ENCODE measurements at places on chromosomes 1 and 21.

GRCh38 chr1:27525296-27526272 is 35.6 kb upstream of the WASF2 start:
- DNase-seq: peak; percentile 17

DNA sequence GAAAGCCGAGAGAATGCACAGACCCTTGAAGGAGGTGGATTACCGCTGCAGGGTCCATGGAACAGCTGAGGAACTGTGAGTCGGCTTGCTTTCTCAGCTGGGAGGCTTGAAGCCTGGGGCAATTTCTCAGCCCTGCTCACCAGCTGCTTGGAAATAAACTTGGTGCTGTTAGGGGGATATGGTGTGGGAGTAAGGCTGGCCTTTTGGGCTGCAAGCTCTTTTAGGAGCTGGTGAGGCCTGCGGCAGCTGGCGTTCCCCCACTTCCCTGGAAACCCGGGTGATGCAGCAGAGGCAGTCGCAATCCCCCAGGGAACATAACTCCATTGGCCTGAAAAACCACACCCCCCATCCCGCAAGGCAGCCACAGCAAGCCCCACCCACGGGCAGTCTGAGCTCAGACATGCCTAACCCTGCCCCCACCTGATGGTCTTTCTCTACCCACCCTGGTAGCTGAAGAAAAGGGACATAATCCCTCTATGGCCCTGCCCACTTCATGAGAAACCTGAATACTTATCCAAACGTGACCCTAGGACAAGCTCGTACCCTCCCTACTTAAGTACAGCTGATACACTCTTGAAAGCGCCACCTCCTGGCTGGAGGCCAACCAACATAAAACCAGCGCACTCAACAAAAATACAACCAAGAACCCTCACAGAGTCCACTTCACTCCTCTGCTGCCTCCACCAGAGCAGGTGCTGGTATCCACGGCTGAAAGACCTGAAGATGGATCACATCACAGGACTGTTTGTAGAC is 1995.8 kb downstream of the NCAM2 start:
- no peak for DNase-seq

- no peak for DNase-seq
These were observed 10.2 kb downstream of the CXADR start for GRCh38 chr21:17523007-17523451.

GRCh38 chr1:102833151-102833550 is 275.2 kb downstream of the COL11A1 start:
- no peak for DNase-seq

DNA sequence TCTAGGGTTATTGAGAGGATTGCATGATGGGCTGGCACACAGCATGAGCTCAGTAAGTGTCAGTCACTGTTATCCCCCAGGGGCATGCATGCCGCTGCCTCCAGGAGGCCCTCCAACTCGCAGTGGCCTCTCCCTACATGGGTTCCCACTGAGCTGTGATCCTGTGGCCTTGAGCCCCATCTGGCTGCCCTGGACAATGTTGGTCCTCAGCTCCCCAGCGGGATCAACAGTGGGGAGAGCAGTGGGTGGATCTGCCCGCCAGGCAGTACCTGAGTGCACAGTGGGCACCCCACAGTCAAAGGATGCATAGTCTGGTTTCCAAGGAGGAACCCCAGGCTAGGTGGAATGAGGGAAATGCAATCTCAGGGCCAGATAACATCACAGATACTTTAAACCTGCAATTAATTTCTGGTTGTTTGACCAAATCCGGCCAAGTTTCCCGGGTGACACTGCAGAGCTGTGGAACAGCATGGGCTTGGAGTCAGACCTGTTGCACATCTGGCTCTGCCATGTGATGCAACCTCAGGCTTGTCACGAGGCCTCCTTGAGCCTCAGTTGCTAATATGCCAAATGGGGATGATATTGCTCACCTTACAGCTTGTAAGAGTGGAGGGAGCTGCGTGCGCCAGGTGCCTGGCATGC is 9.3 kb downstream of the PADI3 start:
- DNase-seq: no peak

GRCh38 chr1:112636056-112636455 is 16.4 kb downstream of the CAPZA1 start:
- no peak for DNase-seq

GRCh38 chr1:5755552-5756125 is 236.6 kb downstream of the NPHP4 start:
- no peak for DNase-seq

DNA sequence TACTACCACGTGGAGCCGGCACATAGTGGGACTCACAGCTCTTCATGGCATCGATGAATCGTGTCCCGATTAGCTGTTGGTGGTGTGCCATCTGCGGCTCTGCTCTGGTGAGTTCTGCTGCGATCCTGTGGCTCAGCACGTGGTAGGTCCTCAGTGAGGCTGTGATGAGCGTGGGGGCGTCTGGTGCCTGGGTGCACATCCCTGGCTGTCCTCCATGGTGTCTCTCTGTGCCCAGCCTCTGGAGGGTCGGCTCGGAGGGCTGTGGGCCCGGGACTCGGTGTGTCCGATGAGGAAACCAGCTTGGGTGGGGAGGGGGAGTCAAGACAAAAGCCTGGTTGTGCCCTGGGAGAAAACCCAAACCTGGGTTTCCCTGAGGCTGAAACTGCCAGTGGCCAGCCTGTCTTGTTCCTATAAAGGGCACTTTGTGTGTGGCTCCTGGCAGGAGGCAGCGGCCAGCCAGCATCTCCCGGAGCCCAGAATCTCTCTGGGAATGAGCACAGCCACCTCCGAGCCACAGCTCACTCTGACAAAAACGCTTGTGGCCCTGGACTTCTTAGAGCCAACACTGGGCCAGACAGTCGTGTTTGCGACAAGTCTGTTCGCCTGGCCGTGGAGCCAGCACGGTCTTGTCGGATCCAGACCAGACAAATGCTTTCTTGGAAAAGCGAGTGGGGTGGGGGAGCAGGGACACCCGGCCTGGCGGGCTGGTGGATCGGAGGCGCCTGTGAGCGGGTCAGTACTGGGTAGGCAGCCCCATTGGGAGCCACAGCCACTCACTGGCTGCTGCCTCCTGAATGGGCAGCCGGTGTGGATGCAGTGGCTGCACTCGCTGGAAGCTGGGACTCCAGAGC is 31.8 kb downstream of the SPSB1 start:
- DNase-seq: no peak

DNA sequence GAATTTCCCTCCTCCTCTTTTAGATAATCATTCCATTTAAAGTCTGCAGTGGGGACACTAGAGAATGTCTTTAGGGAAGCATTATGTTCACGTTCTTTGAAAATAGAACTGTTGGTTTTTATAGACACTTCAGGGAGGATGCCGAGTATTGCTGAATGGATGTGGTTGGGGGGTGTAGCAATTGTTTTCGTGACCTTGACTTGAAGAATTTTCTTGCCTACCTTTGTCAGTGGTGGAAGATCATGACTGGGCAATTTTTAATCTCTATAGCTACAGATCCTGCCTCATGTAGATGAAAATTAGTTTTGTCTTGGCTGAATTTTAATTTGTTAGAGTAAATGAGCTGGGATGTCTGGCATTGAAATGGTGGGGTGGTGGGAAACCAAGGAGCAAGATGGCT is 3.8 kb downstream of the SMG7 start:
- no peak for DNase-seq

- no peak for DNase-seq
These were observed 36.1 kb upstream of the PLPPR4 start for GRCh38 chr1:99228153-99228552.

GRCh38 chr1:224435318-224435763 is 744 bp upstream of the WDR26 start:
- DNase-seq: no peak

GRCh38 chr1:198273748-198274295 is 117.0 kb downstream of the NEK7 start:
- DNase-seq: no peak

DNA sequence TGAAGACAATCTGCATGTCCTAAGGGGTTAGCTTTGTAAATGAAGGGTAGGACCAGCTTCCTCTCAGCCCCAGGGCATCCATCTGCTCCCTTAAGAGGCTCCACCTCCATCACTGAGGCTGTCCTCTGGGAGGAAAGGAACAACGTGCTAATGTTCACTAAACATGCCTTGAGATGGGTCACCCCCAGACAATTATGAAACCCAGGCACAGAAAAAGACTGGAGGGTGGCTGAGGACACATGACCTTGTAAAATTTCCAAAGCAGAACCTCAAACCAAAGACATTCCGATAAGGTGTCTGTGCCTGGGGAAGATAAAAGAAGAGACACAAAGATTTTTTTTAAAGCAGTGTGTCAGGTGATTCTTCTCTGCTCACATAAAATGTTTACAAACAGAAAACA is 37.6 kb upstream of the ZNF124 start:
- DNase-seq: no peak

DNA sequence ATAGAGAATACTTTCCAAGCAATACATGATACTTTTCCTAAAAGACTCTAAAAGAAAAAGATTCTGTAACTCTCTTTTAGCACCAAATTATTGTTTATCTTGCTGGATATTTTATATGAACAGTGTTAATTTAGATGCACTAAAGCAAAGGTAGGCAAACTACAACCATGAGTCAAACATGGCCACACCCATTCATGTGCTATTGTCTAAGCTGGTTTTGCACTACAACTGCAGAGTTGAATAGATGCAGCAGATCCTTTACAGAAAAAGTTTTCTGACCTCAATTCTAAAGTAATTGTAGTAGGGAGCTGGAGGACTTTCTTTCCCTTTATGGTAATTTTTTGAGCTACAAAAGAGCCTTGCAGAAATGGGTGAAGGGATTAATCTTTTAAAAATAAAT is 19.4 kb downstream of the BLZF1 start:
- no peak for DNase-seq

DNA sequence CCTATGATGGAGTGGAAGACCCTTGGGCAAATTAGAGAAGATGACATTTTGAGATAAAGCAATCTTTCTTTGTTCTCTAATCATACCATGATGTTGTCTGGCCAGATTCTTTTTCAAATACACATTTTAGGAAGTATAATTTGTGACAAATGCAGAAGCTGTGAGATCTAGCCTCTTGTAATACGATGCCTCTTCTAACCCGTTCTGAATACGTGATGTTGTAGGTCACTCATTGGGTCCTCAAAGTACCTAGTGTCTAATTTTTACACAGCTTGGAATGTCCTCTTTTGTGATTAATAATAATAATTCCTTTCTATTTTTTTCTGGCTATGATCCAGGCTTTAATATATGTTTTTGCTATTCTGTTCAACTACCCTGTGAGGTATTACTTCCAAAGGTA is 502.7 kb downstream of the NUF2 start:
- DNase-seq: no peak

DNA sequence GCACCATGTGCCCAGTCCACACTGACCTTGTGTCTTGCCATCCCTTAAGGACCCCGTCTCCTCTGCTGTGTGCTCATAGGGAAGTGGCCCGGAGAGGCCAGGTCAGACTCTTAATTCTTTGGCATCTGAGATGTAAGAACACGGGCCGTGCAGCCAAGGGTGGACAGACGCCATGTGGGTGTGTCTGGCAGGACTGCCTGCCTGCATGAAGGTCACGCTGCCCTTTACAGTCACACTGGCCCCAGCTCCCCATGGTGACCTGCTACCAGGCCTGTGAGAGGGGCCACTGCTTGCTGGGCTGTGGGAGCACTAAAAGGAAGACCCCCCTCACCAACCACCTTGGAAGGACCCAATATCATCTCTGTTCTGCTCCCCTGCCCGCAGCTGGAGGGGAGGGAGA is 17.7 kb downstream of the DHRS3 start:
- DNase-seq: no peak

- no peak for DNase-seq
These were observed 3.6 kb downstream of the TENT5C start for GRCh38 chr1:117609471-117609911.

DNA sequence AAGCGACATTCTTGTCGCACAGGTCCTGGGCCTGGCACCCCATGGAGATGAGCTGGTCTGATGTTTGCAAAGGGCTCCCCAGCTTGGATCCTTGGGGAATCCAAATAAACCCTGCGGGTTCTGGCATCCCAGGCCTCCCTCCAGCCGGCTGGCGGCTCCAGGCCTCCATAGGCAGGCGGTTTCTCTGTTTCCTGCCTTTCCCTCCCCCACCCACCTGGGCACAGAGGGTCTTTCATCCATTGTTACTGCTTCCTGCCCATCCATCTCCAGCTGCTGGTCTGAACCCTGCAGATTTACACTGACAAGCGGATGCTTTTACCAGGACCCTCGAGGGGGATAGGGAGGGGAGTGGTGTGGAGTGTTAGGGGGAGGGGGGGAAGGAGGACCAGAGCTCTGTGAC is 39.1 kb upstream of the ID3 start:
- DNase-seq: no peak

DNA sequence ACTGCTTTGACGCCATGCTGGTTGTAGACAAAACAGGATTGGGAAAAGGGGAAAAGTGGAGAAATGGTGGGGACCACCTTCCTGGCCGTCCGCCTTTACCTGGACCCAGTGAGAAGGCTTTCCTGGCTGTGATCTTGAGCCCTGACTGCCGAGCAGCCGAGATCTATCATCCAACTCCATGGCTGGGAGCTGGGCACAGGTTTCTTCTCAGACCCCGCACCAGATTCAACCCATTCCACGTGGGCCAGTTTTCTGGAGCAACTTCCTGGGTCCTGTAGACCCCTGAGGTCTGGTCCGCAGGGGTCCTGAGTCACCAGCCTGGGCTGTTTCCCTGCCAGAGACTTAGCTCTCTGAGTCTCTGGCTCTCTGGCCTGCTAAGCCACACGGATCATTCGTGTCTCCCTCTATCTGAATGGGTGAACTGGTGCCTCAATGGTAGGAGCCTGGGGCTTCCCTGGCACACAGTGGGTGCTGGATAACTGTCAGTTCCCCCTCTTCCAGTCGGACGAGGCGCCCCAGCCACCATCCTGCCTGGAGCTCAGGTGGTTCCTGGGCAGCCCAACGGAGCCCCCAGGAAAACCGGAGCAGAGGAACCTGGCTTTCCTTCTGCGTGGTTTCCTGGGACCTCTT is 4.5 kb upstream of the NPHP4 start:
- DNase-seq: no peak

DNA sequence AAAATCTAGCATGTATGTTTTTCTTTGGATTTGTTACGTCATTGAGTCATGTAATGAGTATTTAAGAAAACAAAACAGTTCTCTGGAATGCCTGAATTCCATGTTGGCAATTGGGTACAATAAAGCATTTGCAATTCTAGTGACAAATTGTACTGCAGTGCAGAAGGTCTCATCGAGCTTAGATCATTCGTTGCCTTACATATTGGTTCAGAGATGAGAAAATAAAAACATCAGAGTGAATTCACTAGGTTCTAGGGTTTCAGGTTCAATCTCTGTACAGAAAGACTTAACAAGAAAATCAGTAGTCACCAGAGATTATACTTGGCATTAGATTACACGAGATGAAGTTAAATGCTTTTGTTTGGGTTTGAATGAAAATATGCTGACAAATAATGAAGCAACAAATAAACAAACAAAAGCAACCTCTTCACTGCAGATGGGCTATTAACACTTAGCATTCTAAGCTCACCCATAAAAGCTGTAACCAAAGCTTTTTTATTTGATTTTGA is 124.7 kb downstream of the RYR2 start:
- no peak for DNase-seq

GRCh38 chr1:54640863-54641836 is at the start of gene MROH7:
TSS of gene MROH7 (plus strand) at chr1:54641786. CDS start at chr1:54652927, 11,141 bp downstream.
- DNase-seq: no peak

GRCh38 chr1:159040893-159041724 is 31.4 kb downstream of the IFI16 start:
- DNase-seq: no peak

All from activated T-helper 9 cell treated with anti-CD3 and anti-CD28 coated beads, Interleukin-2, amount 50 U/mL, for 16 hours (primary cell).